ENCODE measurements at places on chromosomes 1 and 21.

DNA sequence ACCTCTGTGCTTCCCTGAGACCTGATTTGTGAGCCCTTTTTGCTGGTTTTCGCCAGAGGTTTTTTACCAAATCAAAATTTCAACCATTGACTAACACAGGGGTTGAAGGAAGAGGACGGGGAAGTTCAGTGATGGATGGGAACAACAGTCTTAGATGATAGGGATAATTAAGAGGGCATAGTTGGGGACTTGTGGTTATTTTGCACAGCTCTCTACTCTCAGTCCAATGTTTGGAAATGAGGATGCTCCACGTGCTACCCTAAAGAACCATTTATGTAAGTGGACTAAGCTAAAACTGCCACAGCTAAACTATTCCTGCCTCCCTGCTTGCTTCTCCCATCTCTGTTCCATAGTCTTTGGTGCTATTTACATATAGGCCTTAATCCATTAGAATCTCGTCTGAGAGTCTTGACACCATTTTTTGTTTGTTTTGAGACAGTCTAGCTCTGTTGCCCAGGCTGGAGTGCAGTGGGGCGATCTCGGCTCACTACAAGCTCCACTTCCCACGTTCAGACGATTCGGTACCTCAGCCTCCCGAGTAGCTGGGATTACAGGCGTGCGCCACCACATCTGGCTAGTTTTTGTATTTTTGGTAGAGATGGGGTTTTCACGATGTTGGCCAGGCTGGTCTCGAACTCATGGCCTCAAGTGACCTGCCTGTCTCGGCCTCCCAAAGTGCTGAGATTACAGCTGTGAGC lies 684 bp upstream of the MCL1 start:
- DNase-seq = no peak

DNA sequence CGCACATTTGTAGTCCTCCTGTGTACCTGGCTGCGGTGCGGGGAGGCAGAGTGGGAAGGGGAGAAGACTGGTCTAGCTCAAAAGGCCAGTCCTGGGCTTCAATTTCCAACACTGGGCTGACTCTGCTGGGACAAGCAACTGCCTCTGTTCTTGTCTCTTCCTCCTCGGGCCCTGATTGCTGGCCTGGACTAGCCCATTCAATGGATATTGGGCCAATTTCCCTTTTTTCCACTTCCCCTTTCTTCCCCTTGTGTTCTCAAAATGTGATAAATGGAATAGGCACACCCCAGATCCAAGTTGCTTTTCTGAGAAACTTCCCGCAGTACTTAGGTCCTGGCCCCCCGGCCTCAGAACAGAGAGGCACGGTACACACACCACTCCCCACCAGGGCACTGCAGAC lies 48.2 kb downstream of the SPSB1 start:
- no peak for DNase-seq

- no peak for DNase-seq
Observed at GRCh38 chr1:2134266-2134620, 60.3 kb downstream of the FAAP20 start.

GRCh38 chr1:201311356-201312011 lies 28.2 kb downstream of the PKP1 start:
- no peak for DNase-seq

GRCh38 chr1:203422116-203422515 lies 53.5 kb upstream of the PRELP start:
- DNase-seq = no peak

GRCh38 chr1:160628799-160629263 lies 18.0 kb downstream of the SLAMF1 start:
- no peak for DNase-seq

GRCh38 chr1:156492013-156492590 lies 8.5 kb downstream of the MEF2D start:
- DNase-seq = no peak

GRCh38 chr1:24329797-24330543 lies 10.8 kb downstream of the GRHL3 start:
- no peak for DNase-seq

DNA sequence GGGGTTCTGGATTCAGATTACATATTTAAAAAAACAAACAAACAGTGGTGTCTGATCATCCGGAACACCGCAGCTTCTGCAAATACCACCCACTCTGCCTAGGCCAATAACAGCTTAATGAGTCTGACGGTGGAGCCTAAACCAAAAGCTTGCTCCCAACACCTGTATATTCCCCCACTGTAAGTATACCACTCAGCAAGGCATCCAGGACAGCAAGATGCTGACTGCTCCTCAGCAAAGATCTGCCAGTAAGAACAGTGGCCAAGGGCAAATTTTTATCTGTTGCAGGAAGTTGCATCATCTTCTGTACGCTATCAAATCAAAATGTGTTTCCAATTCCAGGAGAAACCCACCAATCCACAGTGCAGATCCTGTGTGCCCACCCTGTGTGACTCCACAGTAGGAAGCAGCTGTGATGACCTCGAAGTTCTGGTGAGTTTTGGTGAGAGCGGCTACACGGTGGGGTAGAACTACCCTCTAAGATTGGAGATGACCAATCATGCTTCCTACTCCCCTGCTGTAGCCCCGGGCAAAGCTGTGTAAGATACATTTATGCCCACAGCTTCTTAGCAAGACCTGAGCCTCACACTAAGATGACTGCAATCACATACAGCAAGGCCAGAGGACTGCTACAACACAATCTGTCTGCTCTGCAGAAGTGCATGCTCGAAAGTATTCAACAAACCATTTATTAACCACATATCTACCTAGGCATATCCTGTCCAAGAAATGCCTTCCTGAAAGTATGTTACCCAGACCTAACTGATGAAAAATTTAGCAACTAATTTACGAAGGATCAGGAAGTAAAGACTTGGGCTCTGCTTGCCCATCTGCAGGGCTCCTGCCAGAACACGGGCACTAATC lies 30.5 kb downstream of the SIPA1L2 start:
- DNase-seq = no peak

DNA sequence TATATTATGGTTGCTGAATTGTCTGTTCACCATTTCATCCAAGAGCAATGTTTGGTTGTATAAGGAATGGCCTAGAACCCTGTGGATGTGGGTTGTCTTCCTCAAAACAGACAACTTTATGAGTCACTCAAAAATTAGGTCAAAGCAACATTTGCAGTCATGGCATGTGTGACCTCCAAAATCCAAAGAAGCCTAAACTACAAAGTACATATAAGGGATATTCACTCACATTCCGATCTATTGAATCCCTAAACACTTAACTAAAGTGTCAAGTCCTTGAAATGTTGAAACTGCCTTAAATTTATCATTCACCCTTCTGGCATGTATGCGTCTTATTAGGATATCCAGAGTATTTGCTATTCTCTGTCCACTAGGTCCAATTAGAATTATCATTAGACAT lies 491.5 kb downstream of the NUF2 start:
- no peak for DNase-seq

DNA sequence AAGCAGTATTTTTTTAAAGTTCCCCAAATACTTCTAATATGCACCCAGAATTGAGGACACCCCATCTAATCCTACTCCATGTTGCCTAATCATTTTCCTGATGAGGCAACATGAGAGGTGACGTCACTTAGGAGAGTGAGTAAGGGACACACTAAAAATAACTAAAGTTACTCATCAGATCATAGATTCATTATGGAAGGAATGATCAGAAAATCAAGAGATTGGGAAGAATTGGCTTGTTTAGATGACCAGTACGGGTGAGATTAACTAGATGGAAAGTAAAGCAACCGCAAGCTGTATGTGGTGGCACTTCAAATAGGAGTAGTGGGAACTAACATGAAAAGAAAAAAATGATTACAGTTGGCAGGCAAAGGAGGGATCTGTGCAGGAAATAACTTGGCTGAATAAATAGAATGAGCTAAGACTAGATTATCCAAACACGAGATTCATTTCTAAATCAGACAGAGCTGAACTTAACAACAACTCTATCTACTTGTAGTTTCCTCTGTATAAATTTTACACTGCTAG lies 61.4 kb upstream of the CXADR start:
- DNase-seq = no peak

DNA sequence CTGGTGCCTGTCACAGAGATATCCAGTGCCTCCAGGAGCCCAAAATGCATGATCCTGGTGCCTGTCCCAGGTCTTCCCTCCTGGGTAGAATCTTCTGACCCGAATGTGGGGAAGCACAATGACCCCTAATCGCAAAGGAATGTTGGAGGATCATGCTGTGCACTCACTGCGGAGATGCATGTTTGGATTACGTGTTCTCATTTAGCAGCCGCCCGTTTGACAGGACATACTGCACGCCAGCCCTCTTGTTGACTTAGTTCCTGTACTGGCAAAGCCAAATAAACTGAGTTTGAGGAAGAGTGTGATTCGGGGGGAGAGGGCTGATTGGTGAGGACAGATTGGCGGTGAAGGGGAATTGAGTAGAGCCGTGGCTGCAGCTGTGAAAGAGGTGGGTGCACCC lies 85.9 kb upstream of the SIM2 start:
- DNase-seq = no peak

- no peak for DNase-seq
Observed at GRCh38 chr1:205531191-205532025, 26.9 kb downstream of the CDK18 start.

GRCh38 chr1:245378745-245379144 lies 224.0 kb downstream of the KIF26B start:
- DNase-seq = no peak

DNA sequence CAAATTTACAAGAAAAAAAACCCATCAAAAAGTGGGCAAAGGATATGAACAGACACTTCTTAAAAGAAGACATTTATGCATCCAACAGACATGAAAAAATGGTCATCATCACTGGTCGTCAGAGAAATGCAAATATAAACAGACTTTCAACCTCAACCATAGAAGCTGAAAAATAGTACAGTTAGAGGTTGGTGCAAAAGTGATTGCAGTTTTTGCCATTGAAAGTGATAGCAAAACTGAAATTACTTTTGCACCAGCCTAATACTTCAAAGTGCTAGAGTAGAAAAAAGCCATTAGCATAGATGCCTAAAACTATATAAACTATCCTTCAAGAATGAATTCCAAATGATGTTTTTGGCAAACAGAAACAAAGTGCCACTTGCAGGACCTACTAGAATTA lies 365.8 kb upstream of the DPYD start:
- no peak for DNase-seq

DNA sequence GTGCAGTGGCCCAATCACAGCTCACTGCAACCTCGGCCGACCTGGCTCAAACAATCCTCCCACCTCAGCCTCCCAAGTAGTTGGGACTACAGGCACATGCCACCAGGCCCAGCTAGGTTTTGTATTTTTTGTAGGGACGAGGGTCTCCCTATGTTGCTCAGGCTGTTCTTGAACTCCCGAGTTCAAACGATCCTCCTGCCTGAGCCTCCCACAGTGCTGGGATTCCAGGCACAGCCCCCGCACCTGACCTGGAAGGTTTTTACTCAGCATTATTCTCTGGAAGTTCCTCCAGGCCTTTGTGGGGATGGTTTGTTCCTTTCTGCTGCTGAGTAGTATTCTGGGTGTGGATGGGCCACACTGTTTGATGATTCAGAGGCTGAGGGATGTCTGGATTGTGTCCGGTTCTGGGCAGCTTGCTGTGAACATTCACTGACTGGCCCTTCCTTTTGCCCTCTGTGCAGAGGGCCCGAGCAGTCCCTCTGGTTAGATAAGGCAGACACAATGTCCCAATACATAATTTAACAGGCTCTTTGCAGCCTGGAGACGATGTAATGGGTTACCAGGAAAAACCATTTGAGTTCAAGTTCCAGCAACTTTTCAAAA lies 6.0 kb upstream of the TRAPPC10 start:
- no peak for DNase-seq

- no peak for DNase-seq
Observed at GRCh38 chr1:210769473-210769872, 364.5 kb downstream of the KCNH1 start.

DNA sequence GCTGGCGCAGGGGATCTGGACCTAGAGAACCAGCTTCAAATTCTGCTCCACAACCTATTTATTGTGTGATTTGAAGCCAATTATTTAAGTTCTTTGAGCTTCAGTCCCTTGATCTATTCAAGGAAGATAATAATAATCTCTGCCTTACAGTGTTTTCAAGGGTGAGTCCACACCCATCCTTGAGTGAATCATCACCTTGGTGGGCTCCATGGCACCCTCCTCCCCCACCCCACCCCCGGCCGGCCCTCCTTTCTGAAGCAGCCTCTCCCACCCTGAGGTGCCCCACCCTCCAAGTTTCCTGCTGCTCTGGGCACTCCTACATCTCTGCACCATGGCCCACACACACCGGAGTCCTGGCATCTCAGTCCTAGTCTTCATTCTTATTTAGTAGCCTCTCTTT lies 38.3 kb downstream of the TCP10L start:
- no peak for DNase-seq

All from hippocampal formation (tissue), 2 donors.